ENCODE measurements at places on chromosomes 16 and 17.

GRCh38 chr16:81333356-81333755 lies 18.6 kb downstream of the GAN start:
- DNase-seq, result no peak

DNA sequence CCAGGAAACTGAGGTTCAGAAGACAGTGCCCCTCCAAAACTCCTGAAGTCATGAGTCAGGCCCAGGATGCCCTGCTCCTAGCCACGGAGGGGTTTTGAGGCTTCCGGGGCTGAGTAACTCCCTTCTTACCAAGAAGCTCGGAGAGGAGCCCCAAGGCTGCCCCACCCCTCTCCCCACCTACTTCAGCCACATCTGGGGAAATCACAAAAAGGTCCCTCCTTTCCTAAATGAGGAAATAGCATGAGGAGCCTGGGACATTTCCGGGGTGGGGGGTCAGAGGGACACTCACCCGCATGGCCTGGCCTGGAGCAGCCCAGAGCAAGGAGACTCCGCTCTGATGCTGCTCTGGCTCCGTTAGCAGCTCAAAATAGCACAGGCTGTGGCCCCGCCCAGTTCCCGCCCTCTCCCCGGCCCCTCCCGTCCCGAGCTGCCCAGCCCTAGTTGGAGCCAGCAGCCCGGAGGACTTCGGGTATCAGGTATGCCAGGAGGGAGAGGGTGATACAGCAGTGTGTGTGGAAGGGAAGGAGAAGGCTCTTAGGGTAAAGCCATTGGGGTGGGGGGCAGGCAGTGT lies 40.1 kb downstream of the MYO18A start:
- DNase-seq, result peak; percentile 58

DNA sequence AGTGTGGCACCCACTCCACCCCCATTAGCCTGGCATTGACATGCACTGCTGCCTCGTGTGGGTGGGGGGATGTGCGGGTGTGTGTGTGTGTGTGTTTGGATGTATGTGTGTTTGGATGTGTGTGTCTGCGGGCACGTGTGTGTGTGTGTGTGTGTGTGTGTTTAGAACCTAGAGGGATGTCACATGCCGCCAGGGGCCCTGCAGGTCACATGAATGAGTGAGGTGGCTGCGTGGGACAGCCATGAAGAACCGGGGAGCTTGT lies 9.0 kb downstream of the KATNB1 start:
- DNase-seq, result no peak

- peak; percentile 47 for DNase-seq
These were observed 6.2 kb downstream of the CCR7 start for GRCh38 chr17:40558890-40559563.

DNA sequence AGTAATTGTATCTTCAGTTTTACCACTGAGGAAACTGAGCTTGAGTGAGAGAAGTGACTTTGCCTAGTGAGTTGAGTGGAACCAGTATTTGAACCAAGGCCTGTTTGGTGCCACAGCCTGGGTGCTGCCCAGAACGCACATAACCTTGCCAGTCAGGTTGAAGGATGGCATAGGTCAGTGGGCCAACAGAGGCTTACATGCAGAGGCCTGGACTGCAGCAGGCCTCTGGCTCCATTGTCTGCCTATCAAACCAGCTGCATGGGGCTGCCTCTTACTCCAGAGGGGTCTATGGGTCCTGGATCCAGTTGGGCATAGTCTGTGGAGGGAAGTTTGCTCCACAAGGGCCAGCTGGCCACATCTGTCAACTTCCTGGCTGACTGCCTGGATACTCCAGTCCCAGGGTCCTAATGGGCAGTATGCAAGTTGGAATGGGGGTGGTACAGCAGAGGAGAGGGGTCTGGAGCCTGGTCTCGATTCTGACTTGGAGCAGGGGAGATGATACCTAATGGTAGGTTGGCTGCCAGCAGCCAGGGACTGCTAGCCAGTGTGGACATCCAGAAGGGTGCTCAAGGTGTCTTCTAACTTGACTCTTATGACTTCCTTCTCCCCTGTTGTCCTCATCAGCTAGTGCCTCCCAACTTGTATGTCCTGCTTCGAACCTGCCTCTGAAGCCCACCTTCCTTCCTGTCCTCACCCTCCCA lies 11.1 kb upstream of the RNF112 start:
- no peak for DNase-seq

- peak; percentile 23 for DNase-seq
These were observed 43.6 kb upstream of the USP7 start for GRCh38 chr16:9007177-9007794.

DNA sequence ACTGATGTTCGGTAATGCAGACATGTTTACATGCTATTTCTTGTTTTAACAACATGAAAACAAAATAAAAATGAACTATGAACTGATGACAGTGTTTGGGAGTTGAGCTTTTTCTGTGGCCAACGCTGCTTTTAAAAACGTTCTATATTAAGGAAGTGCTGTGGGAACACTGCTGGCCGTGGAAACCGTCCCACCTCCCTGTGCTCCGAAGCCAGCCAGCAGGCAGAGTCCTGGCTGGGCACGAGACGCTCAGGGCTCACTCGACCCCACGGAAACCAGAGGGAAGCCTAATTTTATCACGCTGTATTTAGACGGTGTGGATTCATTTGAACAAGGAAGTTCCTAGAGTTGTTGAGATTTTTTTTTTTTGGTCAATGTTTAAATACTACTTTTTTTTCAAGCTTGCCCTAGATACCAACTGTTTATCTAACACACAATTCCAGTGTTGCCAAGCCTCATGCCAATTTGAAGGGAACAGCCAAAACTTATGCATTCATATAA lies 25.8 kb downstream of the ADCY9 start:
- DNase-seq, result peak; percentile 27

GRCh38 chr16:530111-530817 lies 2.8 kb downstream of the CAPN15 start:
- DNase-seq, result no peak

GRCh38 chr17:7842380-7843256 lies 8.6 kb downstream of the KDM6B start:
- peak; percentile 95 for DNase-seq

GRCh38 chr16:14419817-14420216 lies 210.2 kb downstream of the PARN start:
- no peak for DNase-seq

DNA sequence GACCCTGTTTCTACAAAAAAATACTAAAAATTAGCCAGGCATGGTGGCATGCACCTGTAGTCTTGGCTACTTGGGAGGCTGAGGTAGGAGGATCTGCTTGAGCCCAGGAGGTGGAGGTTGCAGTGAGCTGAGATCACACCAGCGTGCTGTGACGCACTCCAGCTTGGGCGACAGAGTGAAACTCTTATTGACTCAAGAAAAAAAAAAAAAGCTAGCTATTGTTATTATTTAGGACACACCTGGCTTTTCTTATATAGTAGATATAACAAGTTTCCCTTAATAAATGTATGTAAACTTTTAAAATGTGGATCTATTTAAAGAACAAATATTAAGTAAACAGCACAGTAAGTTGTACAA lies 1.8 kb downstream of the RABEP2 start:
- no peak for DNase-seq

DNA sequence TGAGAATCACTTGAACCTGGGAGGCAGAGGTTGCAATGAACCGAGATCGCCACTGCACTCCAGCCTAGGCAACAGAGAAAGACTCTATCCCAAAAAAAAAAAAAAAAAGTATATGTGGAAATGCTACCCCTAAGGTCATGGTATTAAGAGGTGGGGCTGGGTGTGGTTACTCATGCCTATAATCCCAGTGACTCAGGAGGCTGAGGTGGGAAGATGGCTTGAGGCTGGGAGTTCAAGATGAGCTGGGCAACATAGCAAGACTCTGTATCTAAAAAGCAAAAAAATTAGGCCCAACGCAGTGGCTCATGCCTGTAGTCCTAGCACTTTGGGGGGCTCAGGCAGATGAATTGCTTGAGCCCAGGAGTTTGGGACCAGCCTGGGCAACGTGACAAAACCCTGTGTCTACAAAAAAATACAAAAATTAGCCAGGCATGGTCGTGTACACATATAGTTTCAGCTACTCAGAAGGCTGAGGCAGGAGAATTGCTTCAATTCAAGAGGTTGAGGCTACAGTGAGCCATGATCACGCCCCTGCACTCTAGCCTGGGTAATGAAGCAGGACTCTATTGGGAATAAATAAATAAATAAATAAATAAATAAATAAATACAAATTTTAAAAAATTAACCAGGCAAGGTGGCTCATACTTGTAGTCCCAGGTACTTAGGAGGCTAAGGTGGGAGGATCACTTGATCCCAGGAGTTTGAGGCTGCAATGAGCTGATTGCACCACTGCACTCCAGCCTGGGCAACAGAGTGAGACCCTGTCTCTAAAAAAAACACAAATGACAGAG lies 32.3 kb upstream of the NUFIP2 start:
- no peak for DNase-seq

- DNase-seq, result no peak
These were observed 540.3 kb downstream of the WWOX start for GRCh38 chr16:78639775-78640174.

DNA sequence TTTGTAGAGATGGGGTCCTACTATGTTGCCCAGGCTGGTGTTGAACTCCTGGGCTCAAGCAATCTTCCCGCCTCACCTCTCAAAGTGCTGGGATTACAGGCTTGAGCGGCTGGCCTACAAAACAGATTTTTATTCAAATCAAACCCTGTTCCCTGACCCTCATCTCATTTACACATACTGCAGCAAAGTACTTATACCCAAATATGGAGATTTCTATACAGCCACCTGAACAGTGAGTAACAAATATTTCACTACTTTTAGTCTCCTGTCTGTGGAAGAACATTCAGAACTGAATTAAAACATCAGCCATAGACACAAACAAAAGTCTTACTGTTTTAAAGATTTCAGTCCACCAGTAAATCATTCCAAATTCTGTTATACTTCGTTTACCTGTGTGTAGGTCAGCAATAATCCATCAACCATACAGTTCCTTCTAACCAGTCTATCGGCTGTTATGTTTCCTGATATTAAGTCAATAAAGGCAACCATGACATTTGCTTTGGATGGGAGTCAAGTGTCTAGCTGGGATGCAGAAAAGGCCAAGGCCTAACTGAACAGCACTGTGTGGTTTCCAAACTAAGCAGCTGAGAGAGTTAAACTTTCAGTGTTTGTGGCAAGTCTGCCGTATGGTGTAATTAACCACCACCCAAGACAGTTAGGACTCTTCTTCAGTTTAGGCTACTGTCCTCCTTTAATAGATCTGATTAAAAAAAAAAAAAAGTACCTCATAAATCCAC lies 22.3 kb downstream of the ERN1 start:
- DNase-seq, result no peak

DNA sequence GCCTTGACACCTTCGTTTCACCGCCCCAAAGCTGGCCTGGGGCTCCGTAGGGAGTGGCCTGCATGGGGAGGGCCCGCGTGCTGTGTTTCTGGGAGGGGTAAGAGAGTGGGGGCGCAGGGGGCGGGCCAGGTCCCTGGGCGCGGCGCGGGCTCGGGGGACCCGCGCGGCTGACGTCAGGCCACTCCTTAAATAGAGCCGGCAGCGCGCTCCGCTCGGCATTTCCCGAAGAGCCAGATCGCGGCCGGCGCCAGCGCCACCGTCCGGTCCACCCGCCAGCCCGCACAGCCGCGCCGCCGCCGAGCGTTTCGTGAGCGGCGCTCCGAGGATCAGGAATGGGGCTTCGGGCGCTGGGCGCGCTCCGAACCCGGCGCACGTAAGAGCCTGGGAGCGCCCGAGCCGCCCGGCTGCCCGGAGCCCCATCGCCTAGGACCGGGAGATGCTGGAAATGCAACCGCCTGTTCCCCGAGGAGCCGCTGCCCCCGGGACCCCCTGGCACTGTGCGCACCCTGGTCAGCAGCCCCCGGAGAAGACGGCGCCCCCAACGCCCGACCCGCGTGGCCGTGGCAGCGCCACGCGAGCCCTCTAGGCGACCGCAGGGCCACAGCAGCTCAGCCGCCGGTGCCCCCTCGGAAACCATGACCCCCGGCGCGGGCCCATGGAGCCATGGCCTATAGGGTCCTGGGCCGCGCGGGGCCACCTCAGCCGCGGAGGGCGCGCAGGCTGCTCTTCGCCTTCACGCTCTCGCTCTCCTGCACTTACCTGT lies at the start of gene HS3ST2:
Gene HS3ST2, plus strand, starts transcription at position 215 of the 763 bp plus-strand sequence. Its CDS starts 449 bp downstream, at position 664.
- peak; percentile 3 for DNase-seq

DNA sequence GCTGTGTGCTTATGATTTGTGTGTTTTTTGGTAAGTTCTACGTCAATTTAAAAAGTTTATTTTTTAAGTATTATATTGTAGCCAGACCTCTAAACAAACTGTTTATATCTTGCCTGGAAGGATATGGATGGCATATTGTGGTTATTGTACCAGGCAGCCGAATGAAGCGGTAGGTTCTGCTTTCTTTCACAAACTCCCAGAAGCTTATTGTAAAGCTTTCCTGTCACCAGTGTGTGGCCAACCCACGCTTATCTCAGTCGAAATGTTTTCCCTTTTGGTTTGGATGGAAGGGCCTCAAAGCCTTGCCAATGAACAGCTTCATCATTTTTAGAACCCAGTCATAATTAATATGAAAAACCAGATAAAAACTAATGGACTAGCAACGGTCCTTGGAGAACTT lies 53.1 kb downstream of the CYB5B start:
- DNase-seq, result peak; percentile 35

DNA sequence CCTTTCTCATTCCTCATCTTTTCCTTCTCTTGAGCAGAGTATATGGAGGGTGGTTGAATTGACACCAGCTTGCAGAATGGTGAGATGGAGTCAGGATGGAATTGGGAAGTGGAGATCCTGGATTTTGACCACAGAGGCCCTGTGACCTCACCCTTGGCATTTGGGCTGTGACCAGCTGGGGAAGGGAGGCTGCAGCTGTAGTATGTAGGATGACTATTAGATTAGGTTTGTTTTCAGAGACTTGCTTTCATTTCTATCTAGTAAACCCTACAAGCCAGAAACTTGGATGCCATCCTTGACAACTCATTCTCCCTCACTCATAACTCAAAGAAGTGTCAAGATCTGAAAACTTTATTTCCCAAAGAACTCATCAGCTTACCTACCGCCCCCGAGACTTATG lies 5.9 kb downstream of the GNGT2 start:
- DNase-seq, result no peak

DNA sequence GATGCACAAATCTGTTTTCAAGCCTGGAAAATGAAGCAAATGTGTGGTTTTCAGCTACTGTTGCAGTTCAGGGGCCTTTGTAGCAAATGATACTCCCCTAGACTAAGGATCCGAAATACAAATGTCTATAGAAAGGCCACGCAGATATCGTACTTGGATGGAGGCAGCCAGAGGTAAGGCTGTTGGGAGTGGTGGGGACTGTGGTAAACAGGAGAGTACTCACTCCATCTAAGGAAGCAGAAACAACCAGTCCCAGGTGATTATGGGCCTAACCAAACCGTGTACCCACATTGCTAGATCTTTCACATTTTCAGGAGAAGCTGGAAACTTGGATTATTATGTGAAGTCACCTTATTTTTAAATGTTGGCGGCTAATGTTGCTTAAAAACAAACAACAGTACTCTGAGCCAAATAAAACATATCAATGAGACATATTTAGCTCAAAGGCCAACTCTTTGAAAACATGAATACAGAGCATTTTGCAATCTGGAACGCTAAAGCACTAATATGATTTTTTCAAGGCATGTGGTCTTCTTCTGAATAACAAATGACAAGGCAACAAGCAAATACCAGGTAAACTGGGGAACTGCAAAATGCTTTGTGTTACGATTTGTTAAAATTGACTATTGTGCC lies 110.1 kb downstream of the YPEL2 start:
- peak; percentile 12 for DNase-seq

GRCh38 chr17:31678431-31678830 lies 180.6 kb downstream of the COPRS start:
- no peak for DNase-seq

Measured in fibroblast of pulmonary artery (primary cell).